SK-MEL-5 (cell line): ENCODE measurements at places on chromosomes 5 and 9.

- DNase-seq = no peak
Measured at GRCh38 chr9:34552606-34552981, 29.8 kb upstream of the ENHO start.

GRCh38 chr5:2700876-2701275 is 50.6 kb downstream of the IRX2 start:
- no peak for DNase-seq

DNA sequence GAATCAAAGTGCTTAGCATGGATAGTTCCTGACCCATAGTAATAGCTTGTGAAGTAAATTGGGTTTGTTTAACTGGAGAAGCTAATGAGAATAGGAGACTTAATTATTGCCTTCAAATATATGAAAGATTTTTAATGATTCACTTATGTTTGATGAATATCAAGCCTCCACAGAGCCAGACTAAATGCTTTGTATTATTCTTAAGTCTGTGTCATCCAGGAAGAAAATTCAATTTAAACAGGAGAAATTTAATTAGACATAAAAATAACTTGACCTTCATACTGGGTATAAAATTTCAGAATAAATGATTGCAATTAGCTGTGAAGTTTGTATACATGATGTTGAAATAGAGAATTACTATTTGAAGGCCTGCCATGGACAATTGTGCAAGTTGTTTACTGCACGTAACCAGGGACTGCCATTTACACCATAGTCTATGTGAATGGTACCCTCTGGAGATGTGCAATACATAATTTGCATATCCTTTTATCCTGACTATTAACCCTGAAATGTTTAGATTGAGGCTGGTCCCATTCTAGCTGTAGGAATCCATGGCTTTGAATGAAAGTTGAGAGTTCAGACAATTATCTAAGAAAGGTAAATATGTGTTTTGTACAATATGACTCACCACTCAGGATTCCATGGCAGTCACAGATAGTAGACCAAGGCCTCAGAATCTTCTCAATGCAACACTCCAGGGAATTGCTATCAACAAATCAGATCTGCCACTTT is 133.5 kb upstream of the IL12B start:
- DNase-seq = no peak

GRCh38 chr5:143567583-143568504 is 164.4 kb upstream of the NR3C1 start:
- no peak for DNase-seq

DNA sequence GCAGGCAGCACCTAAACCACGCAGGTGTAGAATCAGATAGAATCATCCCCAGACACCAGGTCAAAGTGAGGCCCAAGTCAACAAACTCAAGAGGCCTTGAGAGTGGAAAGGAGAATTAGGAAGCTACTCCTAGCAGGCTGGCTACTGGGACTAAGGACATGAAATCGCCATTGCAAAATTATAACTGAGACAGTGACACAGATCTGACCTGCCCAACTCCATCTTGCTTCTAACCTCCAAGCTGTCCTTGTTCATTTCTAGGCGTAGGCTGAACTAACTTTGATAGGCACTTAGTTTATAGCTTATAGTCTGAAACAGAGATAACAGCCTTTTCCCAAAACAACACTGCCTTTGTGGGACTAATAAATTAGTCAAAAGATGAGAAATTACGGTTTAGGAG is 52.8 kb downstream of the ACTL7B start:
- DNase-seq = no peak

- DNase-seq = no peak
Measured at GRCh38 chr5:178861627-178862026, 1.9 kb downstream of the ZNF354B start.

DNA sequence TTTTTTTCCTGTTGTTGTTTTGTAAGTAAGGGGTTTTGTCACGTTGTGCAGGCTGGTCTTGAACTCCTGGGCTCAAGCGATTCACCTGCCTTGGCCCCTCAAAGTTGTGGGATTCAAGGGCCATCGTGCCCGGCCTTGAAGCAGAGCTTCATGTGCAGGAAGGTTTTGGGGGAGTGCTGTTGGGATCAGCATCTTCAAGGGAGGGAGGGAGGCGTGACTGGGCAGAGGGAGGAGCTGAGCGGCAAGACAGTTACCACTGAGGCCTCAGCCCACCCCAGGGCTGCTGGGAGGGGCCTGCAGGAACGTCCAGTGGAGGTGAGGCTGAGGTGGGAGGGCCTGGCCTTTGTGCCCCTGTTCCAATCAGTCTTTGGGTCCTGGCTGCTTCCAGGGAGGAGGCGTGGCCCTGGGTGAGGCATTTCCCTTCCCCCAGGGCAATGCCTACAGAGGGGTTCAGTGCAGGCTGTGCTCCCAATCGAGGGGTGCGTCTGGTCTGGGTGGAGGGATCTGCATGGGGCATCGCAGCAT is 21.4 kb downstream of the OR2V1 start:
- no peak for DNase-seq
